Activated T-cell treated with anti-CD3 and anti-CD28 coated beads, Interleukin-2, amount 50 U/mL, for 72 hours (primary cell): ENCODE measurements at places on chromosomes 3 and 15. TPM values are rescaled to one million over a fixed set of nuclear protein-coding genes. Genes with fewer than 3 reads are reported as not detected.
A peak's percentile ranks its signal among the peaks of the same experiment; 100 is the strongest.

GRCh38 chr15:38535491-38536200 lies 29.0 kb downstream of the RASGRP1 start:
- H3K27ac ChIP-seq: peak overlapping the region; percentile 49
- peaks cover 98% of the 10 kb centered on the region for H3K4me1 ChIP-seq
- H3K4me3 ChIP-seq: no peak overlapping the region
- peaks cover 17% of the 10 kb centered on the region for H3K36me3 ChIP-seq

The MYO5C gene
- 0.69 TPM for total RNA-seq

- H3K27ac ChIP-seq: no peak overlapping the region
- peaks cover 8% of the 10 kb centered on the region for H3K4me1 ChIP-seq
- DNase-seq: no peak
- H3K4me3 ChIP-seq: no peak overlapping the region
- H3K36me3 ChIP-seq: no peaks in the 10 kb centered on the region
- no peaks in the 10 kb centered on the region for H3K27me3 ChIP-seq
Measured at GRCh38 chr3:52343946-52344600, 28.0 kb downstream of the DNAH1 start.

The SLC9C1 gene
- total RNA-seq: not detected

- peaks cover 9% of the 10 kb centered on the region for H3K4me1 ChIP-seq
- peaks cover 37% of the 10 kb centered on the region for H3K27me3 ChIP-seq
- DNase-seq: no peak
- no peak overlapping the region for H3K4me3 ChIP-seq
- no peak overlapping the region for H3K27ac ChIP-seq
Measured at GRCh38 chr3:123880998-123881561, 3.1 kb downstream of the MYLK start.

DNA sequence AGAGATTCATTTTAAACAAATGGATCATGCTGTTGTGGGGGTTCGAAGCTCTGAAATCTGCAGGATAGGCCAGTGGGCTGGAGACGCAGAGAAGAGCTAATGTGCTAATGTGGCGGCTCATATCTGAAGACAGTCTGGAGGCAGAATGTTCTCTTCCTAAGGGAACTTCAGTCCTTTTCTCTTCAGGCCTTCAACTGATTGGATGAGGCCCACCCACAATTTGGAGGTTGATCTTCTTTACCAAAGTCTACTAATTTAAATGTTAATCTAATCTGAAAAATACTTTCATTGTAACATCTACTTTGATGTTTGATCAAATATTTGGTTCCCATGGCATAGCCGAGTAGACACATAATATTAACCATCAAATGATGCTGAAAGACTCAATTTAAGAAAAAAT lies 940.2 kb downstream of the ROBO1 start:
- H3K27ac ChIP-seq: no peak overlapping the region
- no peaks in the 10 kb centered on the region for H3K27me3 ChIP-seq
- no peaks in the 10 kb centered on the region for H3K36me3 ChIP-seq
- no peak overlapping the region for H3K4me3 ChIP-seq
- DNase-seq: no peak
- no peaks in the 10 kb centered on the region for H3K4me1 ChIP-seq

GRCh38 chr3:38260474-38260873 lies 5.1 kb upstream of the SLC22A13 start:
- no peaks in the 10 kb centered on the region for H3K27me3 ChIP-seq
- no peak for DNase-seq
- no peak overlapping the region for H3K27ac ChIP-seq

The GTPBP8 gene
- 27.0 TPM for total RNA-seq

The PCSK6 gene
- total RNA-seq: 0.51 TPM

The COMMD4 gene
- total RNA-seq: 61.1 TPM

DNA sequence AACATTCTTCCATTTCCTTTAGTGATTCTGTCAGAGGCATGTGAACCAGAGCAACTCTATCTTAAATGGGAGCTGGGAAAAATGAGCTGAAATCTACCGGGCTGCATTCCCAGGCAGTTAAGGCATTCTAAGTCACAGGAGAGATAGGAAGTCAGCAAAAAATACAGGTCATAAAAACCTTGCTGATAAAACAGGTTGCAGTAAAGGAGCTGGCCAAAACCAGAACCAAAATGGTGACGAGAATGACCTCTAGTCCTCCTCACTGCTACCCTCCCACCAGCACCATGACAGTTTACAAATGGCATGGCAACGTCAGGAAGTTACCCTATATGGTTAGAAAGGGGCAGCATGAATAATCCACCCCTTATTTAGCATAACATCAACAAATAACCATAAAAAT lies 66.4 kb downstream of the B3GALNT1 start:
- H3K4me1 ChIP-seq: peaks cover 18% of the 10 kb centered on the region
- DNase-seq: no peak
- no peaks in the 10 kb centered on the region for H3K27me3 ChIP-seq
- no peaks in the 10 kb centered on the region for H3K36me3 ChIP-seq

DNA sequence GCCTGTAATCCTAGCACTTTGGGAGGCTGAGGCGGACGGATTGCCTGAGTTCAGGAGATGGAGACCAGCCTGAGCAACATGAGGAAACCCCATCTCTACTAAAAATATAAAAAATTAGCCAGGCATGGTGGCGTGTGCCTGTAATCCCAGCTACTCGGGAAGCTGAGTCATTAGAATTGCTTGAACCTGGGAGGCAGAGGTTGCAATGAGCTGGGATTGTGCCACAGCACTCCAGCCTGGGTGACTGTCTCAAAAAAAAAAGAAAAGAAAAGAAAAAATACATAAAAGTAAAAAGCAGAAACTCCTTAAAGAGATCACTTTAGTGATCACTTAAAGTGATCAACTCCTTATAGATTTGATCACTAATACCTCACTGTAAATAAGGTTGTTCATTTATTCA lies 78.0 kb downstream of the GMPS start:
- H3K27me3 ChIP-seq: no peaks in the 10 kb centered on the region
- DNase-seq: no peak
- no peak overlapping the region for H3K27ac ChIP-seq
- H3K4me3 ChIP-seq: no peak overlapping the region
- no peaks in the 10 kb centered on the region for H3K4me1 ChIP-seq

DNA sequence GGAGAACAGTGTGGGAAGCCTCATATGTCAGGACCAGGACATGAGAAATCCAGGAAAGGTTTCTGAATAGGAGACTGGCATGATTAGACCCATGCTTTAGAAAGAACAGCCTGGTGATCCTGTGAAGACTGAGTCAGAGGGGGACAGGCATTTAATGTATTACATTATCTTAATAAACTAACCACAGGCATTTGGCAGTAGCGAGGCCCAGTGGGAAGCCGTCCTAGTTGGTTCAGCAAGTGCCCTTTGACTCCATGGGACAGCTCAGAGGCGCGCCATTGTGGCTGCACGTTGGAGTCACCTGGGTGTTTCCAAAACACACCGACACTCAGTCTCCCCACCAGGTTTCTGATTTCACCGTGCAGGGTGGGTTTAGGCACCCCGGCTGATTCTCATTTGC lies 90.5 kb upstream of the DGKG start:
- H3K27ac ChIP-seq: no peak overlapping the region
- H3K36me3 ChIP-seq: no peaks in the 10 kb centered on the region
- H3K4me3 ChIP-seq: no peak overlapping the region
- no peaks in the 10 kb centered on the region for H3K4me1 ChIP-seq
- DNase-seq: no peak

The CSPG4 gene
- total RNA-seq: not detected

DNA sequence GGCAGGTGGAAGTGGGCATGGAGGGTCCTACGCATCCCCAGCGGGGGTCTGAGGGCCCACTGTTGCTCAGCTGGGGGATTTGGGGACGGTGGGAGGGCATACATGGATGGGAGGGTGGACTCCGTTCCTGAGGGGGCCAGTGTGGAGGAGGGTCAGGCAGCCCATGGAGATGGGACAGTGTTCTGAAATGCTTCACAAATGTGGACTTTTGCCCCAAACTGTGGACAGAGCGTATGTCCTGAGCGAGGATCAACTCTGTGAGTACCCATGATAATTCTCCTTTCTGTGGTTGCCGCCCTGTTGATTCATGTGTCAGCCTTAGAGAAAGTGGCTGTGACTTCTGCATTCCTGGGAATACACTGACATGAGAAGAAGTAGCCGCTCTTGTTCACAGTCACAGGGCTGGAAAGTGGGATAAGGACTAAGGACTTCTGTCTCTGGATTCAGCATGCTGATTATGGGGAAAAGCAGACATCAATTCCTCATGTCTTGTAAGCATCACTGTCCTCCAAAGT lies 33.4 kb downstream of the SMAD3 start:
- peaks cover 10% of the 10 kb centered on the region for H3K36me3 ChIP-seq
- peaks cover 6% of the 10 kb centered on the region for H3K4me1 ChIP-seq
- no peaks in the 10 kb centered on the region for H3K27me3 ChIP-seq
- no peak for DNase-seq
- H3K4me3 ChIP-seq: peak overlapping the region; percentile 83

The MCTP2 gene
- total RNA-seq: 119 TPM

DNA sequence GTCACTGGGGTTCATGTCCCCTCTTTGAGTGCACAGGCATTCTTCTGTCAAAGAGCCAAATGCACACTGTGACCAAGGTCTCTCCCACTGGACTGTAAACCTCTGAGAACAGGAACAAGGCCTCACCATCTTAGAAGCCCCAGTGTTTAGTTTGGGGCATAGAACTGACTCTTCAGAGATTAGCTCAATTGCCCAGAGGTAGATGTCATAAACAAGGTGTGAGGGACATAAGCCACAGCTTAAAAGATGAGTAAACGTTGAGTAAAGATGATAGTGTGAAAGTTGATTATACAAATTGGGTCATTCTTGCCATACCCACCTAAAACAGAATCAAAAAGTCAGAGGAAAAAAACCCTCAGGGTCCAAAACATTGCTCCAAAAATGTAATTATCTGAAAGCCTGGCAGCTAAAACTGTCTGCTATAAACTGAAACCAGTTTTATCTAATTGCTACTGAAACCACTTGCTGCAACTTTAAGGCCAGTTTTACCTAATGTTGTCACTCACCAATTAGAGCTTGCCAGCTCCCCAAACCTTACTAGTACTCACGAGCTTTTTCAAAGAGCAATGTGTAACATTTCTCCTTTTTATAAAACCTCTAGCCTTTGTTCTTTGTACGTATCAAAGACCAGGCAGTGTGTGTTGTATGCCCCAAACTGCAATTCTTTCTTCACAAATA lies 415.2 kb downstream of the RAP2B start:
- H3K4me1 ChIP-seq: peaks cover 8% of the 10 kb centered on the region
- no peaks in the 10 kb centered on the region for H3K36me3 ChIP-seq
- H3K4me3 ChIP-seq: no peak overlapping the region
- peak; percentile 1 for DNase-seq

GRCh38 chr15:89975482-89976245 lies 25.5 kb upstream of the ZNF710 start:
- no peak overlapping the region for H3K4me3 ChIP-seq
- H3K4me1 ChIP-seq: no peaks in the 10 kb centered on the region
- no peak for DNase-seq
- no peaks in the 10 kb centered on the region for H3K27me3 ChIP-seq

- H3K27ac ChIP-seq: no peak overlapping the region
- no peaks in the 10 kb centered on the region for H3K27me3 ChIP-seq
- DNase-seq: no peak
Measured at GRCh38 chr3:36149447-36149865, 230.8 kb upstream of the STAC start.

The TMC3 gene
- not detected for total RNA-seq

The VWA5B2 gene
- total RNA-seq: not detected

The HRG gene
- total RNA-seq: not detected

- H3K27ac ChIP-seq: no peak overlapping the region
- peaks cover 9% of the 10 kb centered on the region for H3K4me1 ChIP-seq
- H3K27me3 ChIP-seq: peaks cover 19% of the 10 kb centered on the region
- H3K4me3 ChIP-seq: no peak overlapping the region
Measured at GRCh38 chr3:184579513-184579912, 17.9 kb downstream of the EPHB3 start.

The ANP32A gene
- 200 TPM for total RNA-seq
